ENCODE measurements at places on chromosomes 5 and 9.

DNA sequence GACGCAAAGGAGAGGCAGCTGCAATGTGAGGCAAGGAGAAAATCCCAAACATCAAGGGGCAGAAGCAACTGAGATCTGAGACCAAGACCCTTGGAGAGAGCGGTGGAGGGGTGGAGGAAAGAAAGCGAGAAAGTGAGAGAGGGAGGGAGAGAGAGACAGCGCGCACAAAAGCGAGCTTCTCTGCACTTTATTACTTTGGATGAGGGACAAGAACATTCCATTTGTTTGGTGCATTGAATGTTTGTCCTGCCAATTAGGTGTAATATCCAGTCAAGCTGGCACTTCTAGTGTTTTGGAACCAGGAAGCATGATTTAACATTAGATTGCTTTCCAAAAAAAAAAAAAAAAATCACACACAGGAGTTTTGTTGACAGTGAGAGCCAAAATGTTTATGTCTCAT is 1.4 kb downstream of the CAST start:
- no peak for DNase-seq

GRCh38 chr5:8505196-8505595 is 636.2 kb downstream of the MTRR start:
- DNase-seq = no peak

DNA sequence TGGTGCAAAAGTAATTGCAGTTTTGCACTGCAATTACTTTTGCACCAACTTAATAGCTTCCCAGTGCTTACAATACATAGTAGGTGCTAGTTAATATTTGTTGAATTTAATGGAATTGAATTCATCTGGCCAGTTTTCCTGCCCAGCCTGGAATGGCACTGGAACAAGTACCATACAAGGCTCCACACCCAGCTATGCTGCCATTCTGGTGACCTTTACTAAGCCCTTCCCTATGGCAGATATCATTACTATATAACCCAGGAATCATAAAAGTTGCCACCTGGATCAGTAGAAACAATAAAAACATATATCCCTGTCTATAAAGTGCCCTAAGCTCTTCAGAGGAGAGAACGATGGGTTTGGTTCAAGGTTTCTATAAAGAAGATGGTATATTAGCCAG is 22.4 kb upstream of the TRIM36 start:
- no peak for DNase-seq

GRCh38 chr9:124454791-124455443 is 4.7 kb downstream of the ADGRD2 start:
- no peak for DNase-seq

- DNase-seq = no peak
These were observed 27.7 kb downstream of the ARHGEF37 start for GRCh38 chr5:149608936-149609545.

GRCh38 chr5:95331358-95331757 is 46.5 kb upstream of the MCTP1 start:
- DNase-seq = no peak

DNA sequence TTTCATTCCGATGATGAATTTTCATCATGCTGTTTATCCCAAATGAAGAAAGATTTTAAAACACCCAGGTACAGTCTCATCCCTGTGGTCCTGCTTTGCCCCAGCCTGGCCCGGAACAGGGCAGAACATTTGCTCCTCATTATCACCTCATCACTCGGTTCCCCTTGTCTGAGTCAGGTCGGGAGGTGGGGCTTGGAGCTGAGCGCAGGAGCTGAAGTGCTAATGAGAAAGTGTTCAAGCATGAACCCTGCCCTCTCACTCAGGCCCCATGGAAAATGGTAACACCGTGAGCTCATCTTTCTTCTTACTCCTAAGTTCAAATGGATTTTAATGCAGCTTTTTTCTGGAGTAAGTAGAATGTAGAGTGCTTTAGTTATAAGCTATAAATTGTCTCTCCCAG is 466.2 kb downstream of the KDM4C start:
- DNase-seq = no peak

GRCh38 chr9:90175257-90175656 is 467.4 kb downstream of the DIRAS2 start:
- DNase-seq = no peak

GRCh38 chr9:106693558-106693957 is 169.4 kb upstream of the ZNF462 start:
- DNase-seq = no peak

- no peak for DNase-seq
These were observed 397.5 kb downstream of the DTWD2 start for GRCh38 chr5:118590806-118591205.

- no peak for DNase-seq
These were observed 796.0 kb upstream of the CHD1 start for GRCh38 chr5:99724732-99725290.

DNA sequence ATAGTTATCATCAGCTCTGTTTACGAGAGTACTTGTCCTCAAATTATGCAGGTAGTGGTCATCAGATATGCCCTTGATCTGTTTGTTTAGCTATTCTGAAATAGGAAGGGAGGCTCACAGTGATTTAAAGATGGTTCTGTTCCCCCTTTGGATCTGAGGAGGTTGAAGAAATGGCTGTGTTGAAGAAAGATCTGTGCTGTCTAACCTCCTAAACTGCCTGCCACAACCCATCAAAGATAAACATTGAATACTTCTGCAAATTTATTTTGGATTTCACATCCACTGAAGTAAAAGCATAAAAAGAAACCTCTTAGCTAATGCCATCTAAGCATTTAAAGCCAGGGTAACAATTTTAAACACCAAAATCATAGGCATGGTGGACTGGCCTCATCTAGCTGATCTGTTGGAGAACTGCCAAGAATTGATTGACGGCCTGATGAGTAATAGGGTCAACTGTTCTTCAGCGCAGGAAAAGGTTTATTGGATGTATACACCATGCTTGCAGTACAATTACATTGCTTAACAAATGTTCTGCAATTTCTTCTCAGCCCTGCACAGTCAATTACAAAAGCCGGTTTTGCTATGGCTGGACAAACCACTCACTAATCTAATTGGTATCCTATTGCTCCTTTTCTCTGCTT is 97.6 kb downstream of the SEMA6A start:
- no peak for DNase-seq

GRCh38 chr5:142720641-142721271 is 34.9 kb upstream of the FGF1 start:
- DNase-seq = no peak

DNA sequence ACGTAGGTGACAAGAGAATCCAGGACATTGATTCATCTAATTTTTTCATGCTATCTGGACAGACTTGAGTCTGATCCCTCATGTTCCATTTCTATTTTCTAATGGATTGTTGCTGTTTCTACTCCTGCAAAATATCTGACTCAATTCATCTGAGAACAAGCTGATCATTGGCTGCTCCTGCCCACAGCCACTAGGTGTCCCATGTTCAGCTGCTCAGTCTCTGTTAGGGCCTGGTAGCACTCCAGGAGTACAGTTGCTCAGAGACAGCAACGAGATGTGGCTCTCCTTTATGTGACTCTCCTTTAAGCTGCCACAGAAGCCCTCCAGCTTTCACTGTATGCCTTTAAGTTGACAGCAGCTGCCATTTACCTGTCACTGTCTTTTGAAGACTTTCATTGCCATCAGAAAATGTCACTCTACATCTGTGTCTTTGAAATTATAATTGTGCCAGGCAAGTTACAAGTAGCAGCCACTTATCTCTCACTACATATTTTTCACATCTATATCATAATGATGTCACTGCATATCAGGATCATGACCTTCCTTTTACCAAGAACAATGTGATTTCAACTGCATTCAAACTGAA is 1944.2 kb upstream of the NUDT12 start:
- DNase-seq = no peak

DNA sequence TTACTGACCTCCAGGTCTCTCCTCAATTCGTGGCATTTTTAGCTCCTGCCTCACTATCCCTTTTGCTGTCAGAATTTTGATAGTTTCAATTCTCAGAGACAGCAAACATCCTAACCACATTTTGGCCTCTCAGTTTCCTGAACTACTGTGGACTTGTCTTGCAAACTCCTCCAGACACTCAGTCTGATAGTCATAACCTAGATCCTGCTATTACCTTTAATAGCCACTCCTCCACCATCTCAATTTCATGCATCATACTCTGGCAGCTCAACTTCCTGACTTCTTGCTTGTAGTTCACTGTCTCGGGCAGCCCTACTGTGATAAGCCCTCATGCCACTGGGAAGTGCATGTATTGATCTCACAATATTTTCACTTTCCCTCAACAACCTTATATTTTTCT is 481.8 kb upstream of the CDH18 start:
- no peak for DNase-seq

DNA sequence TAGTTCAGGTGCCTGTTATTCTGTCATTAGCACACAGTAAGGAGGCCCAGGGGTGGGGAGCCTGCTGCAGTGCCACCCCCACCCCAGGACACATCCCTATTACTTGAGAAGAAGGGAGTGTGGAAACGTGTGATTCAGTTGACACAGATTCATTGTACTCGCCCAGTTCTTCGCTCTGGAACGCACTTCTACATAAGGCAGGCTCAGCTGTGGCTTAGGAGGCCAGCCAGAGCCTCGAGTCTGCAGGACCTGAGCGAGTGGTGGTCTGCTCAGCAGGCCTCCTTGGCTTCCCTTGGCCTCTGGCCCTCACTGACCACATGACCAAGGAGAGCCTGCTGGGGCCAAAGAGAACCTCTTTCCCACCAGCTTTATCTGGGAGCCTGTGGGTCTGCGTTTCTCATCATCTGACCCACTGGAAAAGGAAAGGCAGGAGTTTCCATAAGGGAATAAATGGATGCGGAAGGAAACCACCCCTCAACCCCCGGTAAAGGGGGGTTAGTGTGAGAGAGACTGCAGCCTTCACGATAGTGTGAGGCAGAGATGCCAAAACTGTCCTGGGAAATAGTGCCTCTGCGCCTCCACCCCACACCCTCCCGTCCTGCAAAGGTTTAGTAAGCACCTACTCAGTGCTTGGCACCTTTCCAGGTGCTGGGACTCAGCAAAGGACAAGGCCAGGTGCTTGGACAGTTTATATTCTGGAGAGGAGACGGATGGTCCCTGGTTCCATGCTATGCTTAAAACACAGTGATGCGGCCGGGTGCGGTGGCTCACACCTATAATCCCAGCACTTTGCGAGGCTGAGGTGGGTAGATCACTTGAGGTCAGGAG is 73.7 kb downstream of the PPARGC1B start:
- no peak for DNase-seq

DNA sequence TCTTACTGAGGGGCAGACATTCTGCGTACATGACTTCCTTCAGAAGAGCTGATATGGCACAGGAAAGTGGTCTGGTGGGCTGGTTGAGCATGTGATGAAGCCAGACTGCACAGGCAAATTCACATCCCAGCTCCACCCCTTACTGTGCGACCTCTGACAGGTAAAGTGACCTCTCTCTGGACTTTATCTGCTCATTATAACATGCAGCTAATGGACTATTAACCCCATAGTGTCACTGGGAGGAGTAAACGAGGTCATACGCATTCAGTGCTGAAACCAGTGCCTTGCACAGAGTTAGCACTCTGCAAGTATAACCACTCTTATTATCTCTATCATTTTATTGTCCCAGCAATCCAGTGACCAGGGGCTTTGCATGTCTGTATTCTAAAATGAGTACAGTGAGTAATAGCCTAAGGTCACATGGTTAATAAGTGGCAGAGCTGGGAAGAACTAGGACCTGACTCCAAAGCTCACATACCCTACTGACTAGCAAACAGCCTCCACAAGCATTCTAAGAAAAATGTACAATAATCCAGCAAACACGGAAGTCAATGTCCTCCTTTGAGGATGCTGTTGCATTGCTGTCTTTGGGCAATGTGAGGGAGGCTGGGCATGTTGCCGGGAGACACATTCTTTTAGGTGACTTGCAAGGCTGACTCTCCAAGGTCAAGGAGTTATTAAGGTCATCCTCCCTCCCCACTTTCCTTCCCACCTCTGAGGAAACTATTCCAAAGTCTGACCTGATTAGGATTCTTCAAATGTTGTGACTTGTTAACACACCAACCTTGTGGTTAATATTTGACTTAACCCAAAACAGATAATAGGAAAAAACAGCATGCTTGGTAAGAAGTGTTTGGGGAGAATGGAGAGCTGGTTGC is 19.0 kb downstream of the GLRX start:
- no peak for DNase-seq

- DNase-seq = no peak
These were observed 50.3 kb downstream of the AP3S1 start for GRCh38 chr5:115892021-115892420.

GRCh38 chr9:2638871-2639673 is 17.5 kb downstream of the VLDLR start:
- no peak for DNase-seq

- no peak for DNase-seq
These were observed 23.4 kb downstream of the PAM start for GRCh38 chr5:102778478-102778877.

- DNase-seq = no peak
These were observed 36.0 kb upstream of the CLPTM1L start for GRCh38 chr5:1380910-1381309.

- DNase-seq = no peak
These were observed 1.2 kb upstream of the REXO4 start for GRCh38 chr9:133419005-133419404.

DNA sequence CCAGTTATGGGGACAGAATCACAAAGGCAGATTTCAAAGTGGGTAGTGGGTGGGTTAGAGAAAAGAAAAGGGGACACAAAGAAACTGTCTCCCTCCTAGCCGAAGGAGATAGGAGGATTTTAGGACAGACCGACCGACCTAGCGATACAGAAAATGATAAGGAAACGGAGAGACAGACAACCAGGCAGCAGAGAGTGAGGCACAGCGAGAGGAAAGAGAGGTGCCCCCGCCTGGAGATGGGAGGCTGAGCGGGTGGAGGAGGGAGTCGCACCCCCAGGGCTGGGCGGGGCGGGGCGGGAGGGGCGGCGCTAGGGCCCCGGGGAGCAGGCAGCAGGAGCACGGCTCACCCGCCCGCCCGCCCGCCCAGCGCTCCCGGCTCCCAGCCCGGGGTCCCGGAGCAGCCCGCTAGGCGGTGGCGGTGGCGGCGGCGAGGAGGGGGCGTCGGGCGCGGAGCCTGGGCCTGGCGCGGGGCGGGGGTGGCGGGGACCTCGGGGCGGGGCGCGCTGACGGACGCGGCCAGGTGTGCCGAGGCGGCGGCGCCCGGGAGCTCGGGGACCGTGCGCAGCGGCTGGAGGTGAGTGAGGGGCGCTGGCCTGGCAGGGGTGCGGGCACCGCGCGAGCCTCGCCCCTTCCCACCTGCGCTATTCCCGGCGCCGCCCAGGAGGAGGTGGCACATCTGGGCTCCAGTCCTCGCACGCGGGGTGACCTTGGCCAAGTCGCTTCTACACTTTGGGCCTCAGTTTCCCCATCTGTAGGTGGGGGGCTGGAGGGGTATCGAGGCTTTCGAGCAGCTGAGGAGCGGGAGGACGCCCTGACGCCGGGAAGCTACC is 15.9 kb upstream of the SYNPO start:
- DNase-seq = no peak

GRCh38 chr9:107635803-107636174 is 146.2 kb upstream of the KLF4 start:
- no peak for DNase-seq

- DNase-seq = no peak
These were observed 17.5 kb downstream of the ZNF608 start for GRCh38 chr5:124728968-124729332.

- DNase-seq = no peak
These were observed 2.1 kb downstream of the HNRNPAB start for GRCh38 chr5:178206166-178207101.

All from kidney capillary endothelial cell (primary cell).